HT-29 (cell line): ENCODE measurements at places on chromosomes 5 and 9.

DNA sequence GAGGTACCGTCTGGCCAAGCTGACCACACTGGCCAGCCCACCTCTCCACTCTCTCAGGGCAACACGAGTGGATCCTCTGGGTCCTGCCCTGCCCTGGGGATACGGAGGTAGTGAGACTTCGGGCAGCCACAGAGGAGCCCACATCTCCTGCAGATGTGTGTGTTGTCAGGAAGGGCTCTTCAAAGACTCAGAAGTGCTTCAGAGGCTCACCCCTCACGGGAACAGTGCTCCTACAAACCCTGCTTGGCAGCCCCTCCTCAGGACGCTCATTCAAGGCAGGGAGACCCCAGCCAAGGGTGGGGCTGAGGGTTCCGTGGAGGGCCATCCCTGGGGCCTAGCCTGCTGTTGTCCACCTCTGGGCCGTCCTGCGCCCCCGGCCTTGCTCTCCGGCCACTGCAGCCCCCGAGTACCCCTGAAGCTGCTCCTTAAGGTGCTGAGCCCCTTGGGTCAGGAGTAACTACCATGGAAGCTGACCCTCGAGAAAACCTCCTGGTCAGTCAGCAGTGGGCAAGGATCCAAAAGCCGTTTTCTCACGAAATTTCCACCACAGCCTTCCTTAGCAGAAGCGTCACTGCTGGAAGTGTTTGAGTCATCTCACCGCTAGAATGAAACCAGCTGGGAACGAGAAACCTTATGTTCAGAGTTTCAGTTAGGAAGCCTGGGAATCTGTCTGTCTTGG, 23.2 kb upstream of the LRRC14B start:
- DNase-seq = no peak

- peak; percentile 39 for DNase-seq
Observed at GRCh38 chr5:126499853-126500342, 76.7 kb downstream of the GRAMD2B start.

DNA sequence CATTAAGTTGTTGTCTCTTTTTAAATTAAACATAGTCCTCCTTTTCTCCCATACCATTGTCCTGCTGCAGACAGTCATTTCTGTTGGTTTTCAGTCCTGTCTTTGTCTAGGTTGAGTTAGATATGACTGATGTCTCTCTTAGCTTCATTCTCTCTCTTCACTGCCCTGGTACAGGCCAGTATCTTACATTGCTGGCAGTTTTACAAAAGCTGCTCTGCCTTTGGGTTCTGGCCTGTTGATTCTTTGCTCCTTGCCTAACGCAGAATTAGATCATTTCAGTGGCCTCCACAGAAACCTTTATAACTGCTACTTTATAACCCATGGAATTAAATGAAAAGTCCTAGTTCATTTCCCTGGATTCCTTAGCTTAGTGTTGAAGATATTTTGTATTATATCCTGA, 33.7 kb downstream of the GPR21 start:
- DNase-seq = no peak

DNA sequence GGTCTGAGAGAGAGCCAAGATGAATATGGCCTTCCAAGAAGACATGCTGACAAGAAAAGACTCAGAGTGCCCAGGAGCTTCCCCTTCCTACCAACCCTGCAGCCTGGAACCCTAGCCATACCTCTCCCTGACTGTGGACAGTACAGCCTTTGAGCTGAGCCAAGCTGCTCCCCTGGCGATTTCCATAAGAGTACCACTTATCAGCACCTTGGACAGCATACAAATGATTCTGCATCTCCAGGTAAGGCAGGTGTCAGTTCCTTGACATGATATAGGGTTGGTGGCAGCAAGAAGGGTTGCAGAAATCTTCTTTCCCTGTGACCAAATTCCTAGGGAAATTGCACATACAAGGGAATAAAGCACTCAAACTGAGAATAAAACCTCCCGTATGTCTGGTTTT, 58.3 kb downstream of the MFAP3 start:
- DNase-seq = peak; percentile 33

- no peak for DNase-seq
Observed at GRCh38 chr9:81976351-81976750, 12.2 kb upstream of the SPATA31D1 start.

DNA sequence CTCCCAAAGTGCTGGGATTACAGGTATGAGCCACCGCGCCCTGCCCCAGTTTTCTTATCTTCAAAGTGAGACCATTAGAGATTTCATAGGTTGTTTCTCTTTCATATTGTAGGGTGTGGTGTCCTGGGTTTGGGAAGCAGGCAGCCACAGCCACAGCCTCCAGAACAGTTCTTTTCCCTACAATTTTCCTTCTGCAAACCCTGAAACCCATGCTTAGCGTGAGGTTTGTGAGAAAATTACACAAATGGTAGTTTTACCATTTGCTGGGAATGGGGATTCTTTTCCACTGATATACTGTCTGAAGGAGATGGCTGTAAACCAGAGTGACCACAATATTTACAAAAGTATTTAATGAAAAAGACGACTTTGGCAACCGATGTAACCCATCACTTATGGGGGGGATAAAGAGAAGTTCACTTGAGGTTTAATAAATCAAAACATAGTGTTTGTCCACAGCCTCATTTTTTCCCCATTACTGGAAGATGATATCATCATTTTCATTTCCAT, 26.7 kb upstream of the ECM2 start:
- no peak for DNase-seq

DNA sequence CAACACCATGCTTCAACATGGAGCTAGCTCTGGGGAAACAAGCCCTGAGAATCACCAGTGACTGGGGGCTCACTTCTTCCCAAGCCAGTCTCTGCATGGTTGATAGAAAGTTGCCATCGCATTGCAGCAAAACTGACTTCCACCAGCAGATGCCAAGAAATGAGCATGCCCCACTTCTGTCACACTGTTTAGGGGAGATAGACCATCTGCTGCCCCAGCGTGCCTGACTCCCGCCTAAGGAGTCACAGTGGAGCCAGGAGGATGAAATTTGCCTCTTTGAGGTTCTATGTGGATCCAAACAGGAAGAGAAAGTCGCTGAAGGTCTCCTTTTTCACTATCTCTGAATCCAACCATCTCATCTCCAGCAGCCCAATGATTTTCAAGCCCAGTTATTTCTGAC, 116.7 kb upstream of the SLIT3 start:
- no peak for DNase-seq

GRCh38 chr5:62649025-62649424, 70.4 kb downstream of the LRRC70 start:
- DNase-seq = no peak

DNA sequence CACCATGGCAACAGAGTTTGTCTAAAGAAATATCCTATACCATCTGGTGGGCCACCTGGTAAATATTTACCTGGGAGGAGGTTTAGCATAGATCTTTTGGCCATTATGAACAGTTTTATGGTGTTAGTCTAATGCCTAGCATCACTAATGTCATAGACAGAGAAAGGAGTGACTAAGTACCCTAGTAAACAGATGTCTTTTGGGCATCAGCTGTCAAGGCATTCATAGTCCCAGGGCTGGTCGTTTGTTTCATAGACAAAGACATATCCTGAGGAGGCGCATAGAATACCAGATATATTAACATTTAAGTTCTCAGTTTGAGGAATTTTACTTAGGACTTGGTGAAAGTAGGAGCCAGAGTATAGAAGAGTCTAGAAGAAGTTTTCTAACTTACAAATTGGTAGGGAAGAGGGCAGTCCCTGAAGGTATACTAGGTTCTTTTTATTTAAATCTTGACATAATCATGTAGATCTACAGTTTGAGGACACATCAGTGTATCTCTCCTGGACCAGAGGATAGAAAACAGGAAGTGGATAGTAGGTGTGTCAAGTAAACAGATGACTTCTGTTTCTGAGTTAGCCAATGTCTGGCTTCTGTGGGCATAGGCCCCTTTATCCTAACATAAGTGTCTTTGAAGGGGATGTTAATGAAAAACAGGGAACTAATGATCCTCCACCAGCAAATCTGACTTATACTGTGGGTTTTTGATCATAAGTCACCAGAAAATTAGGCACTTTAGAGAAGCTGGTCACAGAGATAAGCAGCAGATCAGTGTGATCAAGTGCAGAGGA, 105.0 kb upstream of the PRSS3 start:
- DNase-seq = no peak

- no peak for DNase-seq
Observed at GRCh38 chr9:107375001-107375400, 91.9 kb downstream of the RAD23B start.

DNA sequence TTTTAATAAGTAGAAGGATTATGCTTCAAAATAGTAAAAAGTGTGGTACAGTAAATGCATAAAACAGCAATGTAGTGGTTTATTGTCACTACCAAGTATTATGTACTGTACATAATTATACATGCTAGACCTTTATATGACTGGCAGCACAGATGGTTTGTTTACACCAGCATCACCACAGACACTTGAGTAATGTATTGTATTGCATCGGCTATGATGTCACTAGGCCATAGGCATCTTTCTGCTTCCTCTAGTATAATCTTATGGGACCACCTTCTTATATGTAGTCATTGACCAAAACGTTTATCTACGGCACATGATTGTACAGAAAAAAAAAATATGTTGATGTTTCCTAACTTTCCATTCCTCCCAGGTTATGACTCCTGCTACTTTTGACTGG, 31.9 kb upstream of the SSBP2 start:
- no peak for DNase-seq

DNA sequence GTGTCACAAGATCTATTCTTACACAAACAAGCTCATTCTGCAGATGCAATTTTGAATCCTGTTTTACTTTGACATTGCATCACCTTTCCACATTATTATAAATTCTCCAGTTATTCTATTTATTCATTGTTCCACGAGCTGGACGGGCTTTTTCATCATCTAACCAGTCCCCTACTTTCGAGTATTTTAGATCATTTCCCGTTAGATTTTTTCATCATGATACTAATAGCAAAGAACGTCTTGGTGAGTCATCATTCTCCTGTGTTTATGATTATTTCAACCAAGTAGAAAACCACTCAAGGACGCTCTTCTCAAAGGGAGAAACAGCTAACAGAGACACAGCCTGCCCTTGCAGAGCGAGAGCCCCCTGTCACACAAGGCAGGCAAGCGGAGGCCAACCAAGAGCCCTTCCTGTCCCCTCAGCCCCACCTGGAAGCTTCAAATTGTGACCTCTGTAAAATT, 15.1 kb downstream of the BBLN start:
- DNase-seq = no peak

- peak; percentile 35 for DNase-seq
Observed at GRCh38 chr9:90433398-90433941, 209.2 kb downstream of the DIRAS2 start.
